ENCODE measurements at places on chromosomes 16 and 17.

DNA sequence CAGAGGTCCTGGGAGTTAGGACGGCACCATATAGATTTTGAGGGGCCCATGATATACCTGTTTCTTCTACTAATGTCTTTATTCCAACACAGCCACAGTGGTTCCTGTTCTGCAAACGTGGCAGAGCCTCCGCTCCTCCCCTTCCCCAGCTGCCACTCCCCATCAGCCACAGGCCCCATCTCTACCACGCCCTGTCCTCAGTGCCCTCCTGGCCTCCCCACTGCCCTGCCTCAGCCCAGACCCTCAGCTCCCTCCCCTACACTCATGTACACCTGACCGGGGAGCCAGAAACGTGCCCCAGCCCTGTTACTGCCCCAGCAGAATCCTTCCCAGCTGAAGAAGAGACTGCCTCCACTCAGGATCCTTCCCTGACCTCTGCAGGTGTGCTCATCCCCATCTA is 11.9 kb upstream of the RBFOX3 start:
- no peak for DNase-seq

- no peak for DNase-seq
These were observed at the start of gene ANKRD13B for GRCh38 chr17:29592850-29593551. ANKRD13B (plus strand) TSS chr17:29593132; CDS start chr17:29593622, 490 bp downstream.

GRCh38 chr17:34434052-34434451 is 71.0 kb upstream of the CCL1 start:
- peak; percentile 83 for DNase-seq

DNA sequence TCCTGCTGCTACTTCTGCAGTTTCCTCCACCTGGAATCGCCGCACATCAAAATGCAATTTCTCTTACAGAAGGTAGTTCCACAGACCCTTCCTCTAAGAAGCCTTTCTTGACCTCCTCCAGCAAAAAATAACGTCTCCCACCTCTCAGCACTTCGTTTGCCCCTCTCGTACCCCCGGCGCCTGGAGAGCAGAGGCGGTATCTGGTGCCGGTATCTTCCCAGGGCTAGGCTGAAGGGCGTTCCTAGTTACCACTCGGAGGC is 482 bp downstream of the DCTPP1 start:
- DNase-seq = no peak

DNA sequence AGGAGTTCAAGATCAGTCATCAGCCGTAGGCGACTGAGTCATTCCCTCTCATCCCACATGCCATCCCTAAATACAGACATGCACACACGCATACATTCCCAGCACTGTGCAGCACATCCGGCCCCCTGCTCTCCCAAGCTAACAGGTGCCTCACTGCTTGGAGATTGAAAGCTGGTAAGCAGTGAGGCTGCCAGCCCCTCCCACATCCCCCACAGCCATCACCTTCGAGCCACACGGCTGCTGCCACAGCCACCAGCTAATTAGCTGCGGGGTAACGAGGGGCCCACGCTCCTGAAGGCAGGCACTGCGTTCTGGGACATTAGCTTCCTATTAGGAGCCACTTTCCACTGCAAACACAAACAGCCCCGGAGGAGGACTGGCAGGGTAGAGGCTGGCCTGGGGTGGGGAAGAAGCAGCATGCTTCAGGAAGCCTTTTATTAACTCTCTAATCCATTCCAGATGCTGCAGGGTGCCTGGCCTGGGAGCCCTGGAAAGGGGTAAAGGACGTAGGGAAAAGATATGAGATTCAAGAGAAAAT is 179.6 kb downstream of the CCT6B start:
- DNase-seq = no peak

GRCh38 chr16:22270525-22270924 is 26.7 kb upstream of the POLR3E start:
- DNase-seq = no peak

GRCh38 chr16:50425044-50425443 is 56.3 kb upstream of the BRD7 start:
- DNase-seq = no peak

- DNase-seq = no peak
These were observed 25.2 kb downstream of the NLRP1 start for GRCh38 chr17:5558815-5559785.

- no peak for DNase-seq
These were observed 131.4 kb upstream of the GSE1 start for GRCh38 chr16:85481738-85482137.

- no peak for DNase-seq
These were observed 5.3 kb upstream of the IRX3 start for GRCh38 chr16:54291656-54292487.

DNA sequence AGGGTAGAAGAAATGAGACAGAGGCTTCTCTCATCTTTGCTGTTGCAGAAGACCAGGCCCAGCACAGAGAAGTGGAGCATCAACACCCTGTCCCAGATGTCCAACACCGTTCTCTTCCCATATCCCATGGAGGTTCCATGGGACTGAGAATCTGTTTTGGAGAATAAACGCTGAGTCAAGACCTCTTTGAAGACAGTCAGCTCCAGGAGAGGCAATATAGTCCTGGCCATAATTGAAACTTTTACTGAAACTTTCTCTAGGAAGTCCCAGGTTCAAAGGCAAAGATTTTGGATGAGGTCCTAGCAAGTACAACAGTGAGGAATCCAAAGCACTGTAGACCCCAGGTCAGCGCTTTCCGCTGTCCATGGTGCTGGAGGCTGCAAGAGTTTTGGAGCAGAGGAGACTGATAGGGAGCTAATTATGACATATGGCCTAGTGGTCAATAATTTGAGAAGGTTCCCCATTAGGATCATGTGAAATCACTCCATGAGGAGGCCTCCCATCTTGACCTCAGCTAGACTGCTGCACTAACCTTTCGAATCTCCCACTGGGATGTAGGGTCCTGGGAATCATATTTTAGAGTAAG is 36.0 kb downstream of the OSBPL7 start:
- no peak for DNase-seq

DNA sequence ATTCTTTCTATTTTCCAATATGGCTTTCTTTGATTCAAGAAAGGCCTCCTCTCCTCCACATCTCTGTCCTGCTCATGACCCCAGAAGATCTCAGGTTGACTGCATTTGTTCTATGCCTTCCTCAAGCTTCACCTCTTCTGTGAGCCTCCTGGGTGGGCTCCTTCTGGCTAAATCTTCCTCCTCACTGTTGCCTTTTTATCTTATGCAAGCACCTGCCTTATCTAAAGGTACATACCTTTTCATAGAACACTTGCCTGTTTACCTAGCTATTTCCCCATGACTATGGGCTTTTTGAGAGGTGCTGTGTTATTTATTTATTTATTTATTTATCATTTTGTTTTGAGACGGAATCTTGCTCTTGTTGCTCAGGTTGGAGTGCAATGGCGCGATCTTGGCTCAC is 81.1 kb downstream of the UTP18 start:
- no peak for DNase-seq

GRCh38 chr17:43905985-43906852 is 1.1 kb downstream of the MPP2 start:
- no peak for DNase-seq

DNA sequence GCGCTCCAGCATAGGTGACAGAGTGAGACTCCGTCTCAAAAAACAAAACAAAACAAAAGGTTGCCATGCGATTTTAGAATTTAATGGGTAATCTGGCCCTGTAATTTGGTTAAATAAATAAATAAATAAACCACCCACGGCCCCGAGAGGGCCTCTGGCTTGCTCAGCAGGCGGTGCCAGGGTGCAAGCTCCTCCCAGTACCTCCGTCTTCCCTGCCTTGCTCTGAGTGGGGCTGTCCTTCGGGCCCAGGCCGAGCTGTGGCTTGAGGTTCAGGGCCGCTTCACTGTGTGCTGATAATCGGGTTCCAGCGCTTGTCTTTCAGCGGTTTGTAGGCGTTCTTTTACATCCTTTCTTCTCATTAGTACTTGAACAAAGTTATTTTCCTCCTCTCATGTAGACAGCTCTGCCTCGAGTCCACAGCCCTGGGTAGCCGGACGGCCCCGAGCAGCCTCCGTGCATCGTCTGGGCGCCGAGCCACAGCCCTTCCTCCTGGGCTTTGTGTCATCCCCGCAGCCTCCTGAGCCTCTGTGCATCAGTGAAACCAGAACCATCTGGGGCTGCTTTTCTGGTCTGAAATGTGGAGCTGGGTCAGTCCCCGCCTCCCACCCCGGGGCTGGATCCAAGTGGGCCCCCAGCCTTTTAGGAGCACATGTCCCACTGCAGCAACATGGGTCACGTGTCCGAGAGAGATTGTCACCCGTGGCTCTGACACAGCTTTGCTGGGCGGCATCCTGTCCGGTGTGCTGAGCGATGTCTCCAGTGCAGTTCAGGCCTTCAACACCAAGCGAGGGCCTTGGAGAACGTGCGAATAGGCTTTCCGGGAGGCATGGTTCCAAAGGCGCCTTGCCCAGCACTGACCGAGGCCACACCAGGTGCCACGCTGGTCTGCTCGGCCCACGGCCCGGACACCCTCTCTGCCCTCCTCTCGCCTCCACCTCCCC is 157.4 kb upstream of the CHMP6 start:
- DNase-seq = no peak

DNA sequence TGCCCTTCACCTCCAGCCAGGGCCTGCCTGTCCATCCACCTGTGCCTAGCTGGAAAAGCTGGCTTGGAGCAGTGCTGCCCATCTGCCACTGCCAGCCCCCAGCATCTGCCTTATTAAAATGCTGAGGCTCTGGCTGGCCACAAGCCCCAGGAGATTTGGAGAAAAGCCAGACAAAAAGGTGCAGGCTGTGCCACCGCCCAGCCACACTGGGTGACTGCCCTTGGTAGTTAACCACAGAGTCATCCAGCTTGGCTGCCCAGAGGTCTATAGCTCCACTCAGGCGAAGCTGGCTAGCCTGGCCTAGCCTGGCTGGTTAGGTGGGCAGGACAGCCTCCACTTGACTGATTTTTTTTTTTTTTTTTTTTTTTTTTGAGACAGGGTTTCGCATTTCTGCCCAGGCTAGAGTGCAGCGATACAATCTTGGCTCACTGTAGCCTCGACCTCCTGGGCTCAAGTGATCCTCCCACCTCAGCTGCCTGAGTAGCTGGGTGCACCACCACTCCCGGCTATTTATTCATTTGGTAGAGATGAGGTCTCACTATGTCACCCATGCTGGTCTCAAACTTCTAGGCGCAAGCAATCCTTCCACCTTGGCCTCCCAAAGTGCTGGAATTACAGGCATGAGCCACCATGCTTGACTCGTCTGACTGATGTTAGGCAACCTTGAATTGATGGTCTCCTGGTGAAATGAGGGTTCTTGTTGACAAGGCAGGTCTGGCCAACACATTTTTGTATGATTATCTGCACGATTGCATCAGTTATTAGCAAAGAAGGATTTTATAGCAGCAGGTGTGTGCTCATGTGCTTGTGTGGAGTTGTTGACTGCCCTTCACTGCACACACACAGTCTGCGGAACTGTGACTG is 103.8 kb downstream of the RAB11FIP4 start:
- DNase-seq = no peak

- no peak for DNase-seq
These were observed 22.5 kb downstream of the SLFN12L start for GRCh38 chr17:35515027-35515426.

DNA sequence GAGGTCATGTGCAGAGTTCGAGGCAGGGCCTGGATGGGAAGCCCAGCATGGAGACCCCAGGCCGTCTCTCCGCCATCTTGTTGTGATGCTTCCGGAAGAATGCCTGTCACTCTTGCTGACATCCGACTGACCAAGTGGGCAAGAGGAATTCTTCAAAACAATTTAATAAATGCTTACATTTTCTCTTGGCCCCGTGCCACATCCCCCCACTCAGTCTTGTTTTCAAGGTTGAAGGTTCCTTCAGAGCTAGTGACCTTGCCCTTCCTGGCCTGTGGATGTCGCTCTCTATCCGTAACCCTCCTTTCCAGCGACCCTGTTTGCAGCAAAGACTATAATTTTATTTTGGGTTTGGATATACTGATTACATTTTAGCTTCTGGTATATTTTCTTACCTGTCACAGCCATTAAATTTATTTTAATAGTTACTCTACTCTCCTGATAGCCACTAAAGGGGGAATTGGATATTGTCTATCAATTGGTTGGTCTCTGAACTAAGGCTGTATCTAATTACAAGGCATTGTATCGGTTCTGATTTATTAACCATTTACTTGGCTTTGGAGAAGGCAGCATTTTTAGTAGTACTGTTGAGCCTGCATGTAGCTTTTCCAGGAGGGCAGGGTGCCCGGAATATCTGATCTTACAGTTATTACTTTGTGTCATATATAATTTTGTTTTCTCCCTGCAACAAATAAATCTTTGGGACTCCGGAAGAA is 264.5 kb downstream of the WWOX start:
- DNase-seq = no peak

DNA sequence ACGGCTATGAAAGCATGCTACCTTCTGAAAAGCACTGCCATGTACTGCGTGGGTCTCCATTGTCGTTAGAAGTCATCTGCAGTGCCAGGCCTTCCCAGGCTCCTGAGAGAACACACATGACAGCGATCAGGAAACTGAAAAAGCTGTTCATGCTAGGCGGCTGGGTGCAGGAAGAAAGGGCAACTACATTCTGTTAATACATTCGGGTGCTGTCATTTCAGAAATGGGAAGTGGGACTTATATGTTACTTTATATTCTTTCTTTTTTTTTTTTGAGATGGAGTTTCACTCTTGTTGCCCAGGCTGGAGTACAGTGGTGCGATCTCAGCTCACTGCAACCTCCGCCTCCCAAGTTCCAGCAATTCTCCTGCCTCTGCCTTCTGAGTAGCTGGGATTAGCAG is 19.9 kb downstream of the CFAP20 start:
- DNase-seq = no peak

DNA sequence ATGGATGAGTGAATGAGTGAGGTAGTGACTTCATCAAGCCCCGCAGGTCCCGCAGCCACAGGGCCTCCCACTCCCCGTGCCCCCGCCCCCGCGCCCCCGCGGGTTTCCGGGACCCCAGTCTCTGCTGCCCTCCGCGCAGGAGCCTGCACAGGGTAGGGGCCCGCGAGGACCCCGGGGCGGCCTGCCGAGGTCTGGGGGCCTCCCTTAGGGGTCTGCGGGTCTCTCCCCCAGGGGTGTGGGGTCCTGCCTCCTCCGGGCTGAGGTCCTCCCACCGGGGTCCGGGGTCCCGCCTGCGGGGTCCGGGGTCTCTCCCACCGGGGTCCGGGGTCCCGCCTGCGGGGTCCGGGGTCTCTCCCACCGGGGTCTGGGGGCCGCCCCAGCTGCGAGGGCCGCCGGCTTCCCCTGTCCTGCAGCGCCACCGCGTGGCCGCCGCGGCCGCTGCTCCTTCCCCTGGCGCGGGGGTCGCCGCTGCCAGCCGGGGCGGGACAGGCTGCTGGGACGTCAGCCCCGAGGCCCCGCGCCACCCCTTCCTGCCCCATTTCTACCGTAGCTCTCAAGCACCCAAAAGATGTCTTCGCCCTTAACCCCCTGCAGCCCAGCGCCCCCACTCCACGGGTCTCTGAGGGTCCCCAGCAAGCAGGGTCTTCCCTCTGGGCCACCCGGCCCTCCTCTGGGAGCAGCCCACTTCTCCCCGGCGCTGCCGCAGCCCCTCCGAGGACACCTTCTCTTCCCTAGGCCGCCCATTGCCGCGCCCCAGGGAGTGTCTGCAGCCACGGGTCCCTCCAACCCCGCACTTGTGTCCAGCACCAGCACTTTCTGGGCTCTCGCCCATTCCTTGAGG is 10.4 kb upstream of the CHMP6 start:
- DNase-seq = peak; percentile 22

- DNase-seq = peak; percentile 90
These were observed 14.2 kb upstream of the RHBDF2 start for GRCh38 chr17:76515274-76515949.
